Suppressor macrophage (primary cell): ENCODE measurements at places on chromosomes 4 and X.

DNA sequence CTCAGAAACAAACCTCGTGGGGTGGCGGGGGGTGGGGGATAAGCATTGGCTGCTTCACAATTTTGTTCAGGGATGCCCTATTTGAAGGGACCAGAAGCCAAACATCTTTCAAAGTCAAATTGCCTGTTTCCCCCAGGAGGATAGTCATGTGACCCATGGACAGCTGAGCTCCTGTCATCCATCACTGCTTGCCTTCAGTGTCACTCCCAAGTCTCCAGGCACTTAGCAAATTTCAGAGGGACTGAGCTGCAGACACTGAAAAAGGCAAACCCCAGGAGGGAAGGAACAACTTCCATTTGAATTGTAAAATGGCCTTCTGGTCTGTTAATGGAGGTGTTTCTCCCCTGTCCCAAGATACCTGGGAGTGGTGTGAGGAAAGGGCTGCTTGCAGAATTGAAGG lies 73.4 kb downstream of the FRMPD3 start:
- no peak for DNase-seq

DNA sequence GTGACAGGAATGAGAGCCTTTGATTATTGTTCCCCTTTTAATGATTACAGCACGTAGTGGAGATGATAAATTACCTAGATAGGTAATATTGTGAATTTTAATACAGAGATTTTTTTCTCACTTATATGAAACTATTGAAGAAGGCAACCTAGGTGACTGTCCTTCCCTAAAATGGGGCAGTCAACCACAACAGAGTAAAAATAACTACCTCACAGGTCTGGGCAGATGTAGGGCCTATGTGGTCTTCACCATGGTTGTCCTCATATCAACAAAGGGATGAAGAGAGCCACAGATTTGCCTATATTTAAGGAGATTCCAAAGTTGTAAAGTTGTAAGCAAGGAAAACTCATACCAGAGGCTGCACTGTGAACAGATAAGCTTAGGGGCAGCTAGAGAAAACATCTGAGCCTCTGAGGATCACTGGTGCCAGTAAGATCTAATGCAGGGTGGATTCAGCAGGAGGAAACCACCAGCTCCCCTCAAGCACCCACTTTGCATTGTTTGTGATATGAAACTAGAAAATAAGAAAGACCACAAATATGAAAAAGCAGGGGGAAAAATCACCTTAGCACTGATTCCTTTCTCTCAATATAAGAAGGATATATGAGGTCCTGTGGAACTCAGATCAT lies 547.9 kb upstream of the GALNTL6 start:
- no peak for DNase-seq

DNA sequence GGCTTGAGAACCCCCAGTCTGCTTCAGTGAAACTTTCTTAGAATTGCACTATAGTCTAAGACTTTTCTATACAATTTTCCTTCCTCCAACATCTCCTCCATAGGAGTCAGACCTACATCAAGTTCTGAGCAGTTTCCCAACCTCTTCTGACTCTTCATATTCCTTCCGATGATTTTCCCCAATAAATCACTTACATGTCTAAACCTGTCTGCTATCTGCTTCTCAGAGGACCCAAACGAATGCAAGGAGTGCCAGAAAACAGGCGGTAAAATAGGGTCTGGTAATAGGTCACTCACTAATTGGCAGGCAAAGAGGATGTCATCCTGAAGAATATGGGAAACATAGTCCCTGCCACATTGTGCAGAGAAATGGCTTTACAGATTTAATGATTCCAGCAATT lies 153.9 kb downstream of the PCDH18 start:
- no peak for DNase-seq

DNA sequence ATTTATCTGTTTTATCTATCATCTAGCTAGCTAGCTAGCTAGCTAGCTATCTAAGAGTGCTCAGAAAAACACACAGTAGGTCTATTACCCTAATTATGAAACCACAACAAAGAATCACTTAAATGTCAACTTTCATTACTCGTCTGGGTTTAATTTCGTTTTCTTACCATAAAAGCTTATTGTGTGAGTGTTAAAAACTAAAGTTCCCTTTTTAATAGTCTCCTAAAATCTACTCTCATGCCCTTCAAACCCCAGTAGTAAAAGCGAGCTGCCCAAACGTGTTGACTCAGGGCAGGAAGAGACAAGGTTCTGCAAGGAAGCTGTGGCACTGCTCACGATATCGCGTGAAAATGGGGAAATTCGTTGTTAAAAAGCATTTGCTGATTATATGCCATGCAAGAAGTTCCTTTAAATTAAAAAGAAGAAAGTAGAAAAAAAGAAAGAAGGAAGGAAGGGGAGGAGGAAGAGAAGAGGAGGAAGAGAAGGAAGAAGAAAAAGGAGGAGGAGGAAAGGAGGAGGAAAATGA lies 595 bp downstream of the MBNL3 start:
- peak; percentile 68 for DNase-seq

- DNase-seq, result no peak
Observed at GRCh38 chr4:140185412-140186081, 31.6 kb upstream of the MAML3 start.

GRCh38 chr4:53194727-53195126 lies 171.1 kb downstream of the SCFD2 start:
- DNase-seq, result no peak

DNA sequence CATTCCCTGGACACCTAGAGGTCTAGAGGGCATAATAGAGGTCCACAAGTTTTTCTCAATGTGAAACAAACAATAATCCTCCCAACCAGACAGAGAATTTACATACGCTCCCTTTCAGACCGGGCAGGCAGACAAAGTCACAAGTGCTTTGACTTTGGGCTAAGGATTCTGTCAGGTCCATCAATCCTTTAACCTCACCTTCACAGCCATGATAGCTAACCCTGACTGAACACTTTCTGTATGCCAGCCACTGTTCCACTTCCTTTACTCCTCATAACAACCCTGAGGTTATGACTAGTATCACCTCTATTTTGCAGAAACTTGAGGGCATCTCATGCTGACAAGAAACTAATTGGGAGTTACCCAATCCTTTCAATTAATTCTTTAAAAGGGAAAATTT lies 118.8 kb upstream of the AFF2 start:
- no peak for DNase-seq

DNA sequence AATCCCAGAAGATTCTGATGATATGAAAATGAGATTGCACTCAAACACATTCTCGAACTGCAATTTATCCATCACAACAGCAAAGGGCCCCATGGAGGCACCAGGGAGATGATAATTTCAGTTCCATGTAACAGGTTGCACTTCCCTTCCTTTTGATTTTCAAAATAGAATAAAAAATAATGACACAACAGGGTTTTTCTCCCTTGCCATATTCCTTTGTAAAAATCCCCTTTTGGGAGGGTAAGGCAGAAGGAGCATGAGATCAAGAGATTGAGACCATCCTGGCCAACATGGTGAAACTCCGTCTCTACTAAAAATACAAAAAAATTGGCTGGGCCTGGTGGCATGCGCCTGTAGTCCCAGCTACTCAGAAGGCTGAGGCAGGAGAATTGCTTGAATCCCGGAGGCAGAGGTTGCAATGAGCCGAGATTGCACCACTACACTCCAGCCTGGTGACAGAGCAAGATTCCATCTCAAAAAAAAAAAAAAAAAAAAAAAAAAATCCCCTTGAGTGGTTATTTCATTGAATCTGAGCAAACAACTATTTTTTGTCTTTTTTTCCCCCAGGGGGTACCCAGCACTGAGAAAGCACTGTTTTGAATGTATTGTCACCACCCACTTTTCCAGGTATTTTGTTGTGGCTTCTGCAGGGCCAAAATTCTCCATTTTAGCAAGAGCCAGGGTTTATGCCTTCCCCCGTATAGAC lies 26.7 kb downstream of the TBC1D9 start:
- DNase-seq, result no peak

DNA sequence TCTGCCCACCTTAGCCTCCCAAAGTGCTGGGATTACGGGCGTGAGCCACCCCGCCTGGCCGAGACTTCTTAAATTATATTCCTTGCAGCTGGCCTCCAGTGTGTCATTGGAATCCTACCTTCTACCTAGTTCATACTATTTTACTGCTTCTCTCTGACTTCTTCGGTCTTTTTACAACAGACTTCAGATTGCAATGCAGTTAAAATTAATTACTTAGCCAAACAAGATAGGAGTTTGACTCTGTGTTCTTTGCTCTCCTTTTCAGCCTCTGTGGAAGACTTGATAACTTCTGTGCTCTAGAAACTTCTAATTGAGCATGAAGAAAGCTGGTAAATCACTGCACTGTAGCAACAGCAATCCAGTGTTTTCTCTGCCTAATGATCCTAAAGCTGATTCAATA lies 199.5 kb downstream of the GASK1B start:
- no peak for DNase-seq

DNA sequence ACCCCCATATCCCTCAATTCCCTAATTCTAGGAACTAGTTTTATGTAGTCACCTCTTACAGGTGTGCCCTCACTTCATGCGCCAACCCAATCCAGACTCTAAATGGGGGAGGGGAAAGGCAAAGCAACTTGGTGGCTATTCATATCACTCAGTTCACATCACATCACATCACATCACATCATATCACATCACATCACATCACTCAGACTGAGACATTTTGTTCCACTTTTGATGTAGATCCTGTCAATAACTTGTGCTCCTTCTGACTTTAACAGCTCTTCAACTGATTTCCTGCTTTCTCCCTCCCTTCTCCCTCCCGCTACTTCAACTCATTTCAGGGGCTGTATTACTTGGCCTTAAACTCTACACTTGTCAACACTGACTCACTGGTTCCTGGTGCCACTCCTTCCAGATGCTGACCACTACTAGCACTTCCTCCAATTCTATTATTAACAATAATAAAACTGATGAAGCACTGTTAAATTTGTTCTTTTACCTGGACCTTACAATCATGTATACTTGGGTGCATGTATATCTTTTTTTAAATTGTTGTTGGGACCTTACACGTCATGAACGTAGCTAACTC lies 29.1 kb upstream of the PLS3 start:
- DNase-seq, result no peak

DNA sequence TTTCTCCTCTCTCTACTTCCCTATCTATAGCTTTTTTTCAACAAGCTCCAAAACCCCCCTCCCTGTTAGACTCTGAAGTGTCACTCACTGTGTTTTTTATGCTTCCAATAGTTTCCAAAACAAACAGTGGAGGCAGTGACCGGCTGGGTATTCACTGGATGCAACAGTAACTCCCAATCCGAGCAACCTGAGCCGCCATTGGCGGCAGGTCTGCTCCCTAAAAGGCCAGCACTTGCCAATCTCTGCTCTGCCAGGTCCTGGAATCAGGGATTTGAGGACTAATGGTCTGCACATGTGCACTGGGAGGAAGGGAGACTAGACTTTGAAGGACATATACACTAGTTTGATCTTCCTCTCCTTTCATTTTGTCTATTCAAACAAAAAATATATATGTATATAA lies 7.1 kb downstream of the TBX22 start:
- DNase-seq, result no peak

- DNase-seq, result no peak
Observed at GRCh38 chr4:38930204-38930603, 62.6 kb downstream of the FAM114A1 start.

- peak; percentile 85 for DNase-seq
Observed at GRCh38 chr4:74133786-74134499, 24.0 kb upstream of the MTHFD2L start.

- DNase-seq, result no peak
Observed at GRCh38 chr4:99722006-99722405, 64.4 kb upstream of the C4orf54 start.

- DNase-seq, result no peak
Observed at GRCh38 chr4:121375262-121375661, 5.6 kb downstream of the QRFPR start.

- peak; percentile 76 for DNase-seq
Observed at GRCh38 chrX:41009850-41010846, 75.1 kb upstream of the USP9X start.

DNA sequence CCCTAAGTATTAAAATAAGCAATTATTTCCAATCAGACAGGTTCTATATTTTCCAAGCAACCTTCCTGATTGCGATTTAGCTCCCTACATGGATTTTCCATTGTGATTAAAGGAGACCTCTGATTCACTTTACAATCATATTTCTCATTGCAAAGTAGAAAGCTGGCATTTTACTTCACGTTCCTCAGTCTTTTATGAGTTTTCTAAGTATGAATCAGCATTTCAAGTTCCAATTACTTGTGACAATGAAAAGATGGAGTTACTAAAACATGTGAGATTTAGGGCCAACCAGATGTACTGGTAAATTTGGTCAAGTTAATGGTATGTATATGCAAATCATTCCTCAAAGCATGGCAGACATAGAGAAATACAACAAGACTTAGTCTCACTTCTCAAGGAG lies 206.2 kb downstream of the KCNIP4 start:
- DNase-seq, result no peak

GRCh38 chr4:72951147-72951546 lies 118.4 kb downstream of the COX18 start:
- no peak for DNase-seq

GRCh38 chr4:135256111-135256510 lies 1054.5 kb upstream of the PABPC4L start:
- no peak for DNase-seq

- DNase-seq, result no peak
Observed at GRCh38 chr4:19193274-19193981, 1058.3 kb upstream of the SLIT2 start.

GRCh38 chrX:30309139-30309571 lies at the start of gene NR0B1:
TSS of gene NR0B1 (minus strand) at chrX:30309390. CDS start at chrX:30309363, 27 bp downstream.
- DNase-seq, result no peak

- DNase-seq, result no peak
Observed at GRCh38 chr4:10305816-10306215, 151.4 kb downstream of the ZNF518B start.

DNA sequence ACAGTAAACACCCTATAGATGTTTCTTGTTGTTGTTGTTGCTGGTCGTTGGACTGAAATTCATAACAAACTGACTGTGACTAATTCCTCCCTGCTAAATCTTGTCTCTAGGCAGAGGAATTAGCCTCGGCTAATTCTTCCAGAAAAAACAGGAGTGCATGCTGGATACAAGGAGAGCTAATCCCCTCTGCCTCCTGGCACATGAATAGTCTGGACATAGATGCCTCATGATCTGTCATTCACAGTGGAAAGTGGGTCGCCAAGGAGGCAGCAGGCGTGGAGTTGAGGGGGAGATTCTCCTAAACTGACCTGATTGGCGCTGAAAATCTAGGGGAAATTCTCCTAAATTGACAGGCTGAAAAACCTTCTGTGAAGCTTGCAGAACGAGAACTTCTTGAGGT lies 220.1 kb downstream of the DCTD start:
- no peak for DNase-seq

GRCh38 chr4:94076498-94076897 lies 131.2 kb upstream of the SMARCAD1 start:
- DNase-seq, result no peak

GRCh38 chrX:150587585-150588503 lies 19.4 kb downstream of the MTM1 start:
- peak; percentile 29 for DNase-seq

DNA sequence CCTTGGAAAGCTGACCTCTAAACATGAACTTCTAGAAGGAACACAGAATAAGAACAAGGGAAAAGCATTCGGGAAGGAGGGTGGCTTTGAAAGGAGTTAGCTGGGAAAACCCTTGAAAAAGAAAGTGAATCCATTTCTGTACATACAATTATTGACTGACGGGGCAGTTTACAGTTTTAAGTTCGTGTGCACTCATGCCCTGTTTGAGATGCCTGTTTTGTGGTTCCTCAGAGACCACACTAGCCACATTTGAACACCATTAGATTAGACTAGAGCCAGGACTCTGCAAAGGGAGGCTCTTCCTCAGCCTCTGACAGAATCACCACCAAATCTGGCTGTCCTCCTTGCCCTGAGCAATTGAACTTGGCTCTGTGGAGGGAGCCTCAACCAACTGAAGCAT lies 158.3 kb downstream of the PALLD start:
- DNase-seq, result no peak
